ENCODE measurements at places on chromosomes 2 and 18.

DNA sequence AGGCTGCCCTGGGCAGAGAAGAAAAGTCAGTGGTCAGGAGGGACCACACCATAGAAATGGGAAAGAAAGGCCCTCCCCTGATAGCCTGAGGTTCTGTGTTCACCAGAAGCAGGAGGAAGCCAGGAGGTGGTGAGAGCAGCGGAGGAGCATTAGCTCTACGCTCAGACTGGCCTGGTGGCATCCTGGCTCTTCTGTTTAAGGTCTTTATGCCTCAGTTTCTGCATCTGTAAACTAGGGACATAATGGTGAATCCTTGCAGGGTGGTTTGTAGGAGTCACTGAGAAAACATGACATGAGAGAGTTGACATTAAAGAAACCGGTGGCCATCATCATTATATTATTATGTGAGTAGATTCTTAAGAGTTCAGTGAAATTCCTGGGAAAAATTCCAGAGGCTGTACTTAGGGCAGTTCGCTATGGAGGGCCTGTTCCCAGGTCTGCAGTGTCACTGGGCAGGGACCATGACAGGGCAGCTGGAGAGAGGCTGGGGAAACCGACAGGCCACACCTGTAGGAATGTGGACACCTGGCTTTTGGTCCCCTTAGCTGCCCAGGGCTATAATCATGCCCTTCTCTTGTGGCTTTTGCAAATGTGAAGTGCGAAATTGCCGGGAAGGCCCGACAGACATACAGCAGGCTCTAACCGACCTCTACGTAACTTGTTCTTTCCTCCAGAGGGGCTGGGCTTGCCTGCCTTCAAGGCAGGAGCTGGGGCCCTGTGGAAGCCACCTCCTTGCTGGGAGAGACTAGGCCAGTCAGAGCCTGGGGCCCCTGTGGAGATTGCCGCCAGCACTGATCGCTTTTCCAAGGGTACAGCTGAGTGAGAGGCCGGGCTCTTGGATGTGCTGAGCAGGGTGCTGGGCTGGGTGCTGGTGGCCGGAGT is 31.0 kb downstream of the GLI2 start:
- no peak for DNase-seq

DNA sequence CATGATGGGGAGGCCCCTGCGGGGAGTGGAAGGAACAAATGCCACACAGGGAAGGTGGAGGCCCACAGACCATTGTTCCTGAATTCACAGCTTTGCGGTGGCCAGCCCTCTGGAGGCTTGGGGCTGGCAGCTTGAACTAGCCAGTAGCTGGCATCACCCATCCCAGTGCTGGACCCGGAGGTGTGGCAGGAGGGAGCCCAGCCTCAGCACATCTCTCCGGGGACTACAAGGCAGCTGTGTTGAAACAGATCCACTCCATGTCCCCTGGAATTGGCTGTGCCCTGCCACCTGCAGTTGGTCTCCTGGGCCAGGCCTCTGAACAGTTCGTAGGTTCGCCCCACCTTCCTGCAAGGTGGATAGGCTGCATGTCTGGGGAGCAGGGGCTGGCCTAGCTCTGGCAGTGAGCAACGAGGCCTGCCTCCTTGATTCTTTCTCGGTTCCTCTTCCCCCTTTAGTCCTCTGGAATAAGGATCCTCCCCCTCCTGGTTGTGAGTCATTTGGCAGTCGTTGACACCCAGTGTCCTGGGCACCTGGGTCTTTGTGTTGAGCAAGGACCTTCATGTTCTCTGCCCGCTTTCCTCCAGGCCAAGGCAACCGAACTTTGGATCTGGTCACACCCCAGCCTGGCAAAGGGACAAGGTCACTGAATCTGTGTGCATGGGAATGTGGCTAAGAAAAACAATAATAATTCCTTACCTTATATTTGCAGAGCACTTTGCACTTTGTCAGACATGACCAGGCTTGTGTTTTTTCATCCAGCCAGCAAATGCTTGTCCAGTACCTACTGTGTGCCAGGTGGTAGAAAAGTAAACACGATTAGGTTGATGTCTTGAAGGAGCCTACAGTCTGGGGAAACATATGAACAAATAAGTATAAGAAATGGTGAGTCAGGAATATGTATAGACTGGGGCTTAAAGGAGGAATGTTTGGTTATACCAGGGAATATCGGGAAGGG is 55.0 kb upstream of the MCFD2 start:
- no peak for DNase-seq

GRCh38 chr2:29583548-29584156 is 337.7 kb downstream of the ALK start:
- DNase-seq = no peak

DNA sequence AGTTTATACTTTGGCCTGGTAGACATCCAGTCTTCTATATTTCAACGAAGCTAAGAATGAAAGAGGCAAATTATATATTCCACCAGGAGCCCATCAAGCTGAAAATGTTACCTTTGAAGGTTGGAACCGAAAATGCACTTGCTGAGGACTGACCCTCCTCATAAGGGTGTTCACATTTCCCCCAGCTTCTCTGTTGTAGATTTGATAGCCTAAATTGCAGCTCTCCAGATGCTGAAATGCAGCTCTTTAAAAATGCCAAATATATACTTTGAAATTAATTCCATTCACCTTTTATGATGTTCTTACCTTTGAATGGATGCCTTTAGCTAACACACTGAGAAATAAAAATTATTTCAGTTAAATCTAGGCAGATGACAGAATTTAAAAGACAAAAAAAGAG is 1.8 kb upstream of the FIGN start:
- no peak for DNase-seq

DNA sequence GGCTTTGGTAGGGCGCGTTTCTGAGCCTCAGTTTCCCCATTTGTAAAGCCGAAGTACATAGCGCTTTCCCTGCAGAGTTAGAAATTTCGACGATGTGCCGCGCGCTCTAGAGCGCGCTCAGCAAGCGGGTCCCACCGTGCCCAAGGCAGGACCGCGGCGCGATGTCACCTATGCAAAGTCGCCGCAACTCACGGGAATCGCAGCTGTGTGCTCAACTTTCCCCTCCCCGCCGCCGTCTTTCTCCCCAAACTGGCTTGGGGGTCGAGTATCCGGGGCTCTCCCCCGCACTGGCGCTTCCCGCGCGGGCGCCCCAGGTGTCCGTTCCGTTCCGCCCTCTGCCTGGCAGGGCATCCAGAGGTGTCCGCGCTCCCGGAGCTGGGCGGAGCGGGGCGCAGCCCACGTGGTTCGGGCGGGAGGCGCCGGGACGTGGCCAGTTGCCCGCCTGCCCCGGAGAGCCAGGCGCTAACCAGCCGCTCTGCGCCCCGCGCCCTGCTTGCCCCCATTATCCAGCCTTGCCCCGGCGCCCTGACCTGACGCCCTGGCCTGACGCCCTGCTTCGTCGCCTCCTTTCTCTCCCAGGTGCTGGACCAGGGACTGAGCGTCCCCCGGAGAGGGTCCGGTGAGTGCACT is at the start of gene MLPH:
TSS of gene MLPH (plus strand) at position 433 of the 630 bp plus-strand sequence. CDS start 6,176 bp downstream, outside the sequence.
- no peak for DNase-seq

GRCh38 chr2:197200051-197200761 is 110.4 kb downstream of the ANKRD44 start:
- DNase-seq = no peak

- DNase-seq = peak; percentile 42
These were observed 494.4 kb downstream of the SOX11 start for GRCh38 chr2:6186332-6187151.

DNA sequence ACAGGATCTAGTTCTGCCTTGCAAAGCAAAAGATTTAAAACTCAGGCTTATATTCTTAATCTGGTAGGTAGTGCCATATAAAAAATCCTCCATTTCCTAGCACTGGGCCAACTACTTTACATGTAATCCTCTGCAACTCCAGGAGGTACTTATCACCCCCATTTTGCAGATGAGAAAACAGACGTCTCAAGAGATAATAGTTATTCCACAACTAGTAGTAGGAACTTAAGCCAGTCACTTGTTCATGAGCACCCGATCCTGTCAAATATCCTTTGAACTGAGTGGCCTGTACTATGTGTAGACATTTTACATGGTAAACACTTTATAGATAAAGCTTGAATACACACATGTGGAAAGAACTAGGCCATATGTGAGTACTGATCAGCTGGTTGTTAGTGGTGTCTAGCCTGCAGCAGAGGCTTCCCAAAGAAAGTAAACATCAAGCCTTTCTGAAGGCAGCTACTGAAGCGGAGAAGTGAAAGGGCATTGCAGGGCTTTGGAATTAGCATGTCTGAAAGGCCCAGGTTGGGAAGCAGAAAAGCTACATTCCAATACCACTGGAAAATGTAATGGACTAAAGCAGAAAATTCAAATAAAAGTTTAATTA is 48.0 kb downstream of the NAB1 start:
- no peak for DNase-seq

DNA sequence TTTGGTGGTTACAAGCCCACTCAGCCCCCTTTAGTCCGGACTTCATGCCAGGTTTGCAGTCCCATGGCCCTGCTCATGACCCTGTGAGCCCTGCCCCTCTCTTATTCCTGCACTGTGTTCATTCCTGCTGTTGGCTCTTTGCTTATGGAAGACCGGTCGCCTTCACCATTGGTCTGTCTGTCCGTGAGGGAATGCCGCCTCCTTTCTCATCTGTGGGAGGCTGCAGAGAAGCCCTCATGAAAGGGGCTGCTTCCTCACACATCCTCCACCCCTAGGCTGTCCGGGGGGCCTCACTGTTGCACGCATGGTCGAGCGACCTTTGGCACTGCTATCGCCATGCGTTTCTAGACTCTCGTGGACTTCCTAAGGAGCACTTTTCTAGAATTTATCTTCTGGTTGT is 16.3 kb downstream of the SH3RF3 start:
- no peak for DNase-seq

- peak; percentile 57 for DNase-seq
These were observed 333.4 kb downstream of the SETBP1 start for GRCh38 chr18:45014047-45014501.

- no peak for DNase-seq
These were observed 63.9 kb upstream of the PHLPP1 start for GRCh38 chr18:62651276-62652056.

DNA sequence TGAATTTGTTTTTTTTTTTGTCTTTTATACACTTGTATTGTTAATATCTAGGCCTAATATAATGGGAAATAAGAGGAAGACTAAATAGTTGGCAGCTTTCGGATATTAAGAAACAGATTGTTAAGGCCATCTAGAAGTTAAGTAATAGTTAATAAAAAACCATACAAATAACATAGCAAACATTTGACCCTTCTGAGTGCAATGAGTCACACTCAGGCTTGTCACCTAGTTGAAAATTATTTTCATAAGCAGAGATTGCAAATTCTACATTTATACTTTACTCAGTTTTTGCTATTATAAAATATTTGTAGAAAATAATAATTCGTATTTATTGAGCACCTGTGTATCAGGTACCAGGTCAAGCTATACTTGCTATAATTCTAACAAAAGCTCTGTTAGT is 2.4 kb downstream of the NUP35 start:
- no peak for DNase-seq

GRCh38 chr2:237616373-237616733 is 11.0 kb upstream of the LRRFIP1 start:
- no peak for DNase-seq

- no peak for DNase-seq
These were observed 52.7 kb downstream of the ATP9B start for GRCh38 chr18:79121746-79122474.

- no peak for DNase-seq
These were observed 137.0 kb downstream of the UBE2E3 start for GRCh38 chr2:181117206-181117925.

DNA sequence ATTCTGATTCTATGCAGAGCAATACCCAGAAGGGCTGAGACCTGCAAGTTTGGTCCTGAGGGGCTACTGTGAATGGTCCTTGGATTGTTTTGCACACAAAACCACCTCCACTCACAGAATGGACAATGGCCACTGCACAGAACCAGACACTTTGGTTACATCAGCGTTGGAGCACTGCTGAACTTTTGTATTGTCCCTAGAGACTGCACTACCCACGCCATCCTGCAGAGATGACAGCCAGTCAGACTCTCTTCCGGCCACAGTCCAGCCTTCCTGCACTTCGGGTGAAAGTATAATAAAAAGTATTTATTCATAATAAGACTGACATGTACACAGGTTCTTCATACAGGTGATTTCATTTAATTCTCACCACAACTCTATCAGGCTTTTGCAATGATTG is 35.7 kb downstream of the CELF4 start:
- DNase-seq = no peak

DNA sequence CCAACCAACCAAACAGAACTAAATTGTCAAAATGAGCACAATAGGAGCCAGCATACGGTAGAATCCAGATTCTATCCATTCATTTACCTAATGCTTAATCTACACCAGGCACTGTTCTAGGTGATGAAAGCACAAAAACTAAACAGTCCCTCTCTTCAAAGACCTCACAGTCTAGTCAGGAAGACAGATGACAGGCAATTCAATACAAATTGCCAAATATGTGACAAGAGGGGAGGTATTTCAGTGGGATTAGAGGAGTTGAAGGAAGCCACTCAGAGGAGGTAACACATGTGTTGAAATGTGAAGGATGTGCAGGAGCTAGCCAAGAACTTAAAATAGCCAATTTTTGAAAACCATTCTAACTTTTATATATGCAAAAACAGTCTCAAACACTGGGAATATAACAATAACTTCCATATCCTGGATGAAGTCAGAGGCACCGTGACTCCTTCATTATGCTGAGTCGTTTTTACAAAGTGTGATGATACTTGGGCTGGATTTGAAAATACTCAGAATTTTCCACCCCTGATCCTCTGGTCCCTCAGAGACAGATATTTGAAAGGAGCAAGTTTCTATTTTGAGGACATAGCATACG is 204.9 kb downstream of the PID1 start:
- no peak for DNase-seq

- DNase-seq = no peak
These were observed 71.4 kb downstream of the MARCHF4 start for GRCh38 chr2:216300906-216301305.

DNA sequence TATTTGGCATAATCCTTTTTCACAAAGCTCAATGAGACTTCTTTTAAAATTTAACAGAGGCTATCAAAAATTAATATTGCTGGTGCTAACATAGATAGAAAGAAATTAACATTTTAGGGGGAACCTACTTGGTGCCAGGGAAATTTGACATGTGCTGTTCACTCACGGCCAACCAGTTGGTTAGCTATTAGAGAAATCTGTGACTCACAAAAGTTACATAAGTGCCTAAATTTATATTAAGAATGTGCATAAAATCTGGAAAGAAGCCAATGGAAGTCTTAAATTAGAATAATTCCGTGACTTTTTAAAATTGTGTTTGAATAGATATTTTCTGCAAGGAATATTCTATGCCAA is 184.3 kb upstream of the MAP2 start:
- no peak for DNase-seq

GRCh38 chr18:58452454-58453166 is 176.3 kb downstream of the ALPK2 start:
- DNase-seq = no peak

GRCh38 chr2:74428675-74429074 is 7.1 kb downstream of the WDR54 start:
- no peak for DNase-seq

GRCh38 chr18:65269375-65269774 is 481.4 kb upstream of the CDH7 start:
- no peak for DNase-seq

- DNase-seq = no peak
These were observed 43.7 kb downstream of the FIGN start for GRCh38 chr2:163692081-163692480.

Measured in fibroblast of skin of left quadriceps (primary cell).